ENCODE measurements at places on chromosomes 12 and 14.

DNA sequence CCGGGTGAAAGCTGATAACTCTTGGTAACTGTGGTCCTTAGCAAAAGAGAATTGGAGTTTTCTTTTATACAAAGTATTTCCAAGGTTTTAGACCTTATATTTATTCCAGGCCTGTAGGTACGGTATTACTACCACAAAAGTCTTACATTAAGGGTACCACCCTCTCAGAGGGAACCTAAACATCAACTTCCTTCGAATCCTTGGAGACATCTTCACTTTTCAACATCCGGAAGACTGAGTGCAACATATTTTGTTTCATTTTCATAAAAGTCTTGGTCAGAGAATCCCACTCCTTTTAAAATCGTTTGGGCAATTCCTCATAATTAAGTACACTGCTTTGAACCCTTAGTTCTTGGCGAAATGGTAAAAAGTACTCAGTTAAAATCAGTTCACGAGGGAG is 1.2 kb downstream of the CNOT2 start:
- DNase-seq, result no peak

DNA sequence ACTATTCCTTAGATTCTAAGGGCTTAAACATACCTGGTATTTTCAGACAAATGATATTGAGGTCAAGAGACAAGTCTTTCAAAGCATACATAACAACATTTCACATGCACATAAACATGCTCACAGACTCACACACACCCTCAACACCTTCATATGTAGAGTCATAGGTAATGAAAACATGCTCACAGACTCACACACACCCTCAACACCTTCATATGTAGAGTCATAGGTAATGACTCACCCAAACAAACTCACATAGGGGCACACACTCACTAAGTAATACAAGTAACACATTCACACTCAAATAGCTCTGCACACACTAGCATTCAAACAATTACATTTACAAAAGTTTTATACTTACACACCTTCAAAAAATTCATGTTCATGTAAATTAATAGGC is 975.5 kb downstream of the TMEM121 start:
- DNase-seq, result no peak

GRCh38 chr12:32398816-32399369 is 465 bp upstream of the FGD4 start:
- no peak for DNase-seq

GRCh38 chr12:121779422-121779895 is 14.0 kb downstream of the RHOF start:
- DNase-seq, result no peak

DNA sequence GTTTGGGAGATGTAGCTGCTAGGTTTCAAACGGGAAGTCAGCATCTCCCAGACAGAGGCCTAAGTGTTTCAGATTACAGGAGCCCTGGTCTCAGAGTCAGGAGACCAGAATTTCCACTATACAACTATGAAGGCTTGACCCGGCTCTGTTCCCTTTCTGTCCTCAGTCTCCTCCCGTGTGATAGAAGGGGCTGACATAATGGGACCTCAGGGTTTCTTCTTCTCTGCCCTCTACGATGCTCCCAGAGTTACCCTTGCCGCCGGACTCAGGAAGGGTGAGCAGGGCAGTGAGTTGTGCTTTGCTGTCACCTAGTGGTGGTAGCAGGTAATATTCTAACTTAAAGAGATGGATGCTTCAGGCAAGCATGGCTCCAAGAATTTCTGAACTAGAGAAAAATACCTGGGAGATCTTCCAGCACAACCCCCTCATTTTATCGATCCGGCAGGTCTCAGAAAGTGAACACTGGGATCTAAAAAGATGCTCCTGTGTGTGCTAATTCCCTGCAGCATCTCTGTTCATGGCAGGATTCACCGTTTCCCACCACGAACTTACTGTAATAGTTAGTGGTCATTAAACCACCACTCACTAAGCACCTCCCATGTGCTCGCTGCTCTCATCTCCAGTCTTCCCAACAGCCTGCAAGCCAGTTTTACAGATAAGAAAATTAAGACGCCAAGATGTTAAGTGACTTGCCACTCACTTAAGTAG is 84.4 kb downstream of the VWF start:
- peak; percentile 36 for DNase-seq

DNA sequence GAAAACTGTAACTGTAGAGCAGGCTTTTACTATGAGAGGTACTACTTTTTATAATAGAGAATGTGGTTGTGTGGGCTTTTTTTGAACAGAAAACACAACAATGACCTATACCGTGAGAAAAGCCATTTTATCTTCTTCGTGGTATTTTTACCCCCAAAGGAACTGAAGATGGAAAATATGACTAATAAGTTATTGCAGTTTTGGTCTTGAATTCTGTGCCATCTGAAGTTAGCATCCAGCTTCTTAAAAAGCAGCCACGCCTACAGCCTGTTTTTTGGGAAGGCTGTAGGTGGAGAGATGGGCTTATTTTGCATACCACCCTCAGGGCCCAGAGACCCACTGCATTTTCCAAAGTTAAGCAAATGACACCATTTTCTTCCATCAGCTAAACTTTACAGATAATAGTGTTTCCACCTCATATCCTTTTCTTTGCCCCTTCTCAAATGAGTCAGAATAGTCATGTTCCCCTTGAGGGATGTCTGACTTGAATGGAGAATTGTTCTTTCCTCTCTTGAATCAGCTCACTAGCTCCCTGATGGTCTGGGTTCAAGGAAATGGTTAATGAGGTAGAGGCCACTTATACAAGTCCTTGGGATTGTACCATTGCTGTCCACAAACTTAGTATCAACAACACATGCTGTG is 53.0 kb downstream of the TBC1D30 start:
- DNase-seq, result no peak

DNA sequence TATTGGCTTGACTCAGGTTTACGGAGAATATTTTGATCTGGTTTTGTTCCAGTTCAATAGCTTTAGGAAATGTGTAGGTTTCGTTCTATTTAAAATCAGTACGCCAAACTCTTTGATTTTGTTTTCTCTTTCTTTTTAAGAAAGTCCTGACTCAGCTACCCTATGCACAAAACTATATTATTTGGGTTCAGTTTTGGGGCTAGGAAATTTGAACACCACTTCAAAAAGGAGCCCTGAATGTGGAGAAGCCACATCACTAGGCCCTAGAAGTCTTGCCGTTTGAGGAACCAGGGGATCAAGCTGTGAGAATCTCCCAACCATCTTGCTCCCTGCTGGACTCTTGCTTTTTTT is 168.2 kb upstream of the BCL2L14 start:
- DNase-seq, result no peak

DNA sequence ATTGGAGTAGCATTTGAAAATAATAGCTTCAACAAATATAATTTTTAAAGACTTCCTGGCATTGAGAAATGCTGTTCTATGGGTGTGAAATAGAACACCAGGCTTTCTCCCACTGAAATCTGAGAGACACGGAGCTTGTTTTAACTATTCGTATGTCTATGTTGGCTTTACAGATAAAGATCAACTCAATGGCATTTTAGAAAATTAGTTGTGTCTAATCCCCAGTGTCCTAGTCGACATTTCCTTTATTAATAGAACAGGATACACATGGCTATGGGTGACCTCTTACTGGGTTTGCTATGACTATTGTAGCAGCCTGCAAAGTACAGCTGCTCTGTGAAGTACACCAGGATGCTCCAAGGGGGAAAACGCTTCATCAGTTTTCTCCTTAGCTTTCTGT is 159.3 kb downstream of the SLC25A21 start:
- no peak for DNase-seq

DNA sequence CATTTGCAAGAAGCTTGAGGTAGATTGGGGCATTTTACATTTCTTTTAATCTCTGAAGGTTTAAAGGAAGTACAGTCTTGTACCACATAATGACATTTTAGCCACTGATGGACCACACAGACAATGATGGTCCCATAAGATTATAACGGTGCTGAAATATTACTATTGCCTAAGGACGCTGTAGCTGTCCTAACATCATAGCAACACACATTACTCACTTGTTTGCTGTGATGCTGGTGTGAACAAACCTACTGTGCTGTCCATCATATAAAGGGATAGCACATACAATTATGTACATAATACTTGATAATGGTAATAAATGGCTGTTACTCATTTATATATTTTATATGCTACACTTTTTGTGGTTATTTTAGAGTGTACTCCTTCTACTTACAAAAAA is 127.1 kb upstream of the CPNE8 start:
- DNase-seq, result no peak
